ENCODE measurements at places on chromosomes 4 and X.

- no peak for DNase-seq
These were observed 162.7 kb downstream of the SHOX start for GRCh38 chrX:793216-793770.

GRCh38 chr4:16524911-16525554 lies 298.8 kb upstream of the TAPT1 start:
- no peak for DNase-seq

- DNase-seq = no peak
These were observed 39.3 kb upstream of the LPAR4 start for GRCh38 chrX:78708262-78708661.

- DNase-seq = no peak
These were observed 1.3 kb upstream of the ING2 start for GRCh38 chr4:183503497-183504063.

GRCh38 chr4:76559236-76560071 lies 124.4 kb downstream of the SHROOM3 start:
- no peak for DNase-seq

DNA sequence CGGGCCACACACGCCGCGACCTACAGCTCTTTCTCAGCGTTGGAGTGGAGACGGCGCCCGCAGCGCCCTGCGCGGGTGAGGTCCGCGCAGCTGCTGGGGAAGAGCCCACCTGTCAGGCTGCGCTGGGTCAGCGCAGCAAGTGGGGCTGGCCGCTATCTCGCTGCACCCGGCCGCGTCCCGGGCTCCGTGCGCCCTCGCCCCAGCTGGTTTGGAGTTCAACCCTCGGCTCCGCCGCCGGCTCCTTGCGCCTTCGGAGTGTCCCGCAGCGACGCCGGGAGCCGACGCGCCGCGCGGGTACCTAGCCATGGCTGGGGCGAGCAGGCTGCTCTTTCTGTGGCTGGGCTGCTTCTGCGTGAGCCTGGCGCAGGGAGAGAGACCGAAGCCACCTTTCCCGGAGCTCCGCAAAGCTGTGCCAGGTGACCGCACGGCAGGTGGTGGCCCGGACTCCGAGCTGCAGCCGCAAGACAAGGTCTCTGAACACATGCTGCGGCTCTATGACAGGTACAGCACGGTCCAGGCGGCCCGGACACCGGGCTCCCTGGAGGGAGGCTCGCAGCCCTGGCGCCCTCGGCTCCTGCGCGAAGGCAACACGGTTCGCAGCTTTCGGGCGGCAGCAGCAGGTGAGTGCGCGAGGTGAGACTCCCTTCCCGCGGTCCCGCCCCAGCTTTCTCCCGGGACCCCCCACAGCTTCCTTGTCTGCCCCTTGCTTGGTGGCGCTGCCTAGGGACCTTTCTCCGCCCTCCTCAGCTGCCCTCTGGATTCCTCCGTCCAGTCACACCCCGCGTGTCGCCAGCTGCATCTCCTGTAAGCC lies 678 bp downstream of the BMP3 start:
- DNase-seq = no peak

GRCh38 chr4:133493776-133494175 lies 344.7 kb downstream of the PCDH10 start:
- no peak for DNase-seq

DNA sequence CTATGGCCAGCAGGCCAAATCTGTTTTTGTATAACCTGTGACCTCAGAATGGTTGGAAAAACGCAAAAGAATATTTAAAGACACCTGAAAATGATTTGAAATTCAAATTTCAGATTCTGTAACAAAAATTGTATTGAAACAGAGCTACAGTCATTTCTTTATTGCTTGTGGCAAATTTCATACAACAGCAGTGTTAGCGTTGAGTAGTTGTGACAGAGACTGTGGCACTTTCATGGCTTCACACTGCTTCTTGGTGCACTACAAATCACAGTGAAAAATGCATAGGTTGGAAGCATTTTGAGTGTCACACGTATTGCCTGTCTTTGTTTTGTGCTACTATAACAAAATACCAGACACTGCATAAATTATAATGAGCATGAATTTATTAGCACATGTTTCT lies 12.2 kb upstream of the PARM1 start:
- DNase-seq = no peak

DNA sequence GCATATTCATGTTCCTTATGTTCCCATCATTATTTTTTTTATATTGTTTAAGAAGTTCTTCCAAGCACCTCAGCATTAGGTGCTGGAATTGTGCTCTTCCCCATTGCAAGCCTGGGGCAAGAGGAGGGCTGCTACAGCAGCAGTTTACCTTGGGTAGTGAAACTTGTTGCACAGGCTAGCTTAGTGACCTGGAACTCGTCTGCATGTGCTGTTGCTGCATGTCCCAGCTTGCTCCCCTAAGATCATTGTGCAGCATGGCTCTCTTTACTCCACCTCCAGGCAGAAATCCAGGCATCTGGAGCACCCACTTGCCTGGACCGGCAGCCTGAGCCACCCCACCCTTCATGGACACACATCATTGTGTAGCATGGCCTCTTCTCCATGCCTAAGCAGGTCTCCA lies 776.0 kb downstream of the GLUD2 start:
- DNase-seq = no peak

DNA sequence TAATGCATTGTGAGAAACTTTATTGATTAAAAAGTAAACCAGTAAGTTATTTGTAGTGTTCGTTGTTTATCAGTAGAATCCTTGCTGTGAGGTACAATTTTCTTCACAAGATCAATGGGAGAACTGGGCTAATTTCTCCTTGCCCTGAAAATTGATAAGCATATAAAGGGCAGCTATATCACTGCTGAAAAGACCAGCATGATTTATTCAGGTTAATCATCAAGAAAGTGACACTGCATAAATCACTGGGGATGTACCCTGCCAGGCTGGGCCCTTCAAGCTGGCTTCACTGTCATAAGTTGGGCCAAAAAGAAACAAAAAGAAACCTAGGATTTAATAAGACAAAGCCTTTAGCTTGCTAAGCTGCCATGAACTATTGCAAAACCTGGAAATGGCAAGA lies 746.7 kb downstream of the STPG2 start:
- no peak for DNase-seq

DNA sequence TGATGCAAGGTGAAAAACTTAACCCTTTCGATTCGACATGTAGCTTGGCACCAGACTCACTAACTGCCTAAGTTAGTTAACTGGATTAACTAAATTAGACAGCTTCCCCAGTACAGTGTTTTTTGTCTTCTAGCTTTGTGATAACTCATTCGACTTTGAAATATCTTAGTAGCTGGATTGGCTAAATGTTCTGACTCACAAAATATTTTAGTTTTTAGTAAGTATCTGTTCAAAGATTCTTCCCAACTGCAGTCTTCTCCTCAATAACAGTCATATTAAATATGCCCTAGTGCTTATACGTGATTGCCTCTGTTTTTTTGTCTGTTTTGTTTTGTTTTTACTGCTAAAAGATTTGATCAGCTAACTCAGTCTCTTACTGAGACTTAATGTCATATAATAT lies 102.9 kb downstream of the KCNIP4 start:
- DNase-seq = no peak
